ENCODE measurements at places on chromosomes 2 and 18. TPM values are rescaled to one million over a fixed set of nuclear protein-coding genes. Genes with fewer than 3 reads are reported as not detected.

The MBP gene
- total RNA-seq: 90.6 TPM

GRCh38 chr18:53757328-53757727 is 467.1 kb downstream of the MBD2 start:
- no peaks in the 10 kb centered on the region for H3K27me3 ChIP-seq
- peaks cover 7% of the 10 kb centered on the region for H3K4me1 ChIP-seq
- no peaks in the 10 kb centered on the region for H3K36me3 ChIP-seq
- H3K27ac ChIP-seq: no peak overlapping the region

DNA sequence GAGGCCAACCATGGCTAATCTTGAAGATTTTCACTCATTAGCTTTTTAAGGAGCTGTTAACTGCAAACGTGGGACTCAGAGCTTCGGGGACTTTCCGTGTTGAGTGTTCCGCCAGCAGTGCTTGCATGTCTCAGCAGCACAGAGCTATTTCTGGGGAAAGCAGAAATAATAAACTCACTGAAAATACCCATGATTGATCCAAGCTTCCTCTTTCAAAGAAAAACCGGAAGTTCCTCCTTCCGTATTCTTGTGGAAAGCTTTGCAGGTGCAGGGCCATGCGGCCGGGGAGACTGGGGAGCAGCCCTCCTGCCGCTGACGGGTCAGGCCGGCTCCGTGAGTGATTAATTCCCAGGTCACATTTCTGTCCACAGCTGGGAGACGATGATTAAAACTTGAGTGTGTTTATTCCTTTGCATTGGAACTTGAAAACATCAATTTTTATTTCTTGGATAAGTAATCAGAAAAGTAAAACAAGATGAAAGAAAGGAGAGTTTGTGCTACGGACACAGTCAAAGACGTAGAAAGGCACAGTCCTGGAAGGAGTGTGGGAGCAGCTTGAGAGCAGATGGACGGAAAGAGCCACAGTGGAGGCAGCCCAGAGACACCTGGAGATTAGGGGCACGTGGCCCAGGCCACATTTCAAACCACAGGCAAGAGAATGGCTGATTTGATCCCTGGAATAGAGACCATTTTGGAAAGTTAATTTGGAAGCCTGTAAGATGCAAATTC is 54.2 kb upstream of the CTDP1 start:
- H3K4me3 ChIP-seq: no peak overlapping the region
- peaks cover 22% of the 10 kb centered on the region for H3K27me3 ChIP-seq
- no peak for DNase-seq
- no peak overlapping the region for H3K27ac ChIP-seq

The TRPM8 gene
- total RNA-seq: not detected

DNA sequence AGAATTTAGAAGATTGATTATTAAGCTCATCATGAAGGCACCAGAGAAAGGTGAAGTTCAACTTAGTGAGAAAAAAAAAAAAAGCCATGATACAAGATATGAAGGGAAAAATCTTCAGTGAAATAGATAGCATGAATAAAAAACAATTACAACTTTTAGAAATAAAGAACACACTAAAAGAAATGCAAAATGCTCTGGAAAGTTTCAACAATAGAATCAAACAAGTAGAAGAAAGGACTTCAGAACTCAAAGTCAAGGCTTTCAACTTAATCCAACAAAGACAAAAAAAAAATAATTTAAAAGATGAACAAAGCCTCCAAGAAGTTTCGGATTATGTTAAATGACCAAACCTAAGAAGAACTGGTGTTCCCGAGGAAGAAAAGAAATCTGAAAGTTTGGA is 105.5 kb downstream of the GRB14 start:
- H3K4me1 ChIP-seq: no peaks in the 10 kb centered on the region
- DNase-seq: no peak
- no peak overlapping the region for H3K4me3 ChIP-seq
- H3K27ac ChIP-seq: no peak overlapping the region
- H3K36me3 ChIP-seq: no peaks in the 10 kb centered on the region
- H3K27me3 ChIP-seq: no peaks in the 10 kb centered on the region

The EMILIN1 gene
- total RNA-seq: 56.3 TPM

The SFT2D3 gene
- 7.4 TPM for total RNA-seq

The CYS1 gene
- 2.6 TPM for total RNA-seq

GRCh38 chr2:64133828-64134227 is 10.4 kb downstream of the PELI1 start:
- no peaks in the 10 kb centered on the region for H3K27me3 ChIP-seq
- H3K4me3 ChIP-seq: no peak overlapping the region
- H3K36me3 ChIP-seq: no peaks in the 10 kb centered on the region
- no peak overlapping the region for H3K27ac ChIP-seq
- peaks cover 58% of the 10 kb centered on the region for H3K4me1 ChIP-seq
- no peak for DNase-seq

DNA sequence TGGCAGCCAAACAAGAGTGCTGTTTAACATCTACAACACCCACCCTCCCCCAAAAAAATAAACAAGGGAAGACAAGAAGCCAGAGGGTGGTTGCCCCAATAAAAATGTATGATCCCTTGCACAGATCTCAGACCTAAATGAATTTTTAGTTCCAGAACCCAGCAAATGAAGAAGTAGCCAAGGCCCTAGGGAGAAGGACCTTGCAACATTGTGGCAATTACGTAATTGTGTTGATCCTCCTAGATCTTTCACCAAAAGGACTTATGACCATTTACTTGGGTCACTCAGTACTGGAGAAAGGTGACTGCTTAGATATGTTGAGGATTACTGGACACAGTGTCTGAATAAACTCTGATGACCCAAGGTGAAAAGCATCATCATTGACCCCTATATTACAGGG is 1393.8 kb downstream of the LRP1B start:
- no peaks in the 10 kb centered on the region for H3K27me3 ChIP-seq
- H3K4me3 ChIP-seq: no peak overlapping the region

The SERPINB13 gene
- total RNA-seq: not detected

The UGT1A5 gene
- total RNA-seq: 0.27 TPM

DNA sequence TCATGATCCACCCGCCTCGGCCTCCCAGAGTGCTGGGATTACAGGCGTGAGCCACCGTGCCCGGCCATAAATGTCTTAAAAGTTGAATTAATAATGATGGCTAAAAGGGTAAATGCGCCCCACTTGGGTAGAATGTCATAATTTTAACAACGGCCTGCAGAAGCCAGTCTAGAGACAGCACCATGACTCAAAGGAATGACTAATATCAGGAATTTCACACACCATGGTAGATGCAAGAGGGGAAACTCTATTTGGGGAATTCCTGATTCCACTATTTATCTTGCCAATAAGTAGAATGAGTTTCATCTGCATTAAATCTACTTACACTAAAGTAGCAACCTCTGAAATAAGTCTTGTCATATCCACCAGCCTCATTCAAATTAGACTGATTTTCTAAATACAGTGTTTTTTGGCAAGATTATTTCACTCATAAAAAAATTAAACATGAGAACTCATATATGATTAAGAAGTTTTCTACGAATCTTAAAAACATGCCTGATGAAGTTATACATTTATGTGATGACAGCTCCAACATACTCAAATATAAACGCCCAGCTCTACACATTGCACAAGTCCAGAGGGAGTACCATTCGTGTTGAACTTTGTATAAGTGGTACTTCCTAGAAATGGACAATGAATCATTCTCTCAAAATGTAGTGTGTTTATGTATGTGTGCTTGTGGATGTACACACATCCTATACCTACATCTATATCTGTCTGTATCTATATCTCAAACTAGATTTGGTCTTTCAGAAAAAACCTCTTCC is 309.7 kb downstream of the IRS1 start:
- no peak overlapping the region for H3K27ac ChIP-seq
- no peaks in the 10 kb centered on the region for H3K27me3 ChIP-seq
- DNase-seq: no peak
- no peaks in the 10 kb centered on the region for H3K4me1 ChIP-seq

GRCh38 chr2:177264209-177264692 is 276 bp downstream of the NFE2L2 start:
- no peaks in the 10 kb centered on the region for H3K36me3 ChIP-seq
- peak overlapping the region; percentile 100 for H3K27ac ChIP-seq
- H3K4me1 ChIP-seq: peaks cover 46% of the 10 kb centered on the region
- DNase-seq: peak; percentile 71
- peak overlapping the region; percentile 94 for H3K4me3 ChIP-seq

DNA sequence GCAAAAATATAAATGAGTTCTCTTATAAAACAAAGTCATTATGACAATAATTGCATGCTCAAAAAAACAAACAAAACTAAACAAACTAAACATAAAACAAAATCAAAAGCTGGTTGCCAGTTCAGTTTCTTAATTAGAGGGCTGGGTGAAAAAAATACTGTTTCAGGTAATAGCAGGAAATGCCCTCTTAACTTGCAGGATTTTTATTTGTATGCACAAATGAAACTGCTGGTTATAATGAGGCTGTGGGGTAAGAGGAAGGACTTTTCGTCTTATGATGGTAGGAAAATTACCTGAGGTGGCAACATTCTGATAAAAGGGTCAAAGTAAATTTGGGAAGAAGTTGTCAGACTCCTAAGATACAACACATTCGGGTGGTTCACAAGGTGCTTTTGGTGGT is 21.5 kb upstream of the CDKL4 start:
- H3K36me3 ChIP-seq: peaks cover 49% of the 10 kb centered on the region
- H3K27me3 ChIP-seq: no peaks in the 10 kb centered on the region
- DNase-seq: no peak

DNA sequence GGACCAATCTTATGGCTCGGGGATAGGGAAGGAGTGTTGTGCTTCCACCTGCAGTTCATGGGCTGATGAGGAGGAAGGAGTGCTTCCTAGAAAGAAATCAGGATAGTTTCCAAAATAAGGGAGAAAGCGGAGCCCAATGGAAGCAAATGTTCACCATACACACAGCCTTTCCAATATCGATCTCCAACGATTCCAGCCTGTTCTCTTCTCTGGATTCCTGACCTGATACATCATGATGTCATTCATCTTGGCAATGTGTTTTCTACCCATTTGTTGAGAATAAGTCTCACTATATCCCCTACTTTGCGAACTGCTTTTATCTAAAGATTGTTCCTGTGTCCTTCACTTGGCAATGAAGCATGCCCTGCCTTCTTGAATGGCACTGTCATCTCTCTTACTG is 205.3 kb upstream of the SIX2 start:
- H3K4me3 ChIP-seq: no peak overlapping the region
- no peaks in the 10 kb centered on the region for H3K27me3 ChIP-seq
- no peaks in the 10 kb centered on the region for H3K36me3 ChIP-seq
- DNase-seq: no peak
- H3K4me1 ChIP-seq: peaks cover 5% of the 10 kb centered on the region

Measured in lower lobe of right lung (tissue), 2 donors.